ENCODE measurements at places on chromosomes 2 and 18.

GRCh38 chr2:152790883-152791282 lies 72.5 kb downstream of the ARL6IP6 start:
- no peak for DNase-seq

DNA sequence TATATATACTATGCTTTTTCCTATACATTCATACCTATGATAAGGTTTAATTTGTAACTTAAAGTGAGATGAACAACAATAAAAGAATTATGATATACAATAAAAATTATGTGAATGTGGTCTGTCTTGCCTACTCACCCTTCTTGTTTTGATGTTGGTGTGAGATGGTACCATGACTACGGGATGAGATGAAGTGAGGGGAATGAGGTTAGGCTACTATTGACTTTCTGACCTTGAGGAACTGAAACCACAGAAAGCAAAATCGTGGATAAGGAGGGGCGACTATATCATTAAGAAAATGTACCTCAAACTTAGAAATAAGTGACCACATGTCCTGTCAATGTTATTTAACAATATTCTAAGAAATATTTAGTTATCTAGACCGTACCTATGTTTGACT lies 103.9 kb upstream of the PPP1CB start:
- DNase-seq: peak; percentile 16

GRCh38 chr18:78528411-78529258 lies 451.0 kb upstream of the SALL3 start:
- DNase-seq: no peak

GRCh38 chr2:111710085-111710484 lies 173.9 kb downstream of the ANAPC1 start:
- no peak for DNase-seq

GRCh38 chr2:21381421-21381820 lies 257.7 kb downstream of the TDRD15 start:
- no peak for DNase-seq

Data from CD4-positive, alpha-beta T cell treated with Interleukin-21 for 1 hour (primary cell).